Psoas muscle (tissue), 8 donors: ENCODE measurements at places on chromosomes 4 and X. TPM values are rescaled to one million over a fixed set of nuclear protein-coding genes. Genes with fewer than 3 reads are reported as not detected.

DNA sequence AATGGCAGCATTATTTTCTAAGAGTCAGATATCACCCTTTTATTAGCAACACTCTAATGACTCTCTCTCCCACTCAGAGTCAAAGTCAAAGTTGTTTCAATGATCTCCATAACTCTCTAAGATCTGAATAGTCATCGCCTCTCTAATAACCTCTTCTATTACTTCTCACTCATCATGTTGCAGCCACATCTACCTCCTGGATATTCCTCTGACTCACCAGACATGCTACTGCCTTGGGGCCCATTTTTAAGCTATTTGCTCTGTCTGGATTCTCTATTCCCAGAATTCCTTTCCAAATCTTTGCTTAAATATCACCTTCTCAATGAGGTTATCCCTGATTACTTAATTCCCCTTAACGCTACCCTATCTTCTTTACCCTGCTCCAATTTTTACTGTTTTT lies 391.8 kb upstream of the MAGEB16 start:
- DNase-seq: no peak
- no peaks in the 10 kb centered on the region for H3K36me3 ChIP-seq
- no peaks in the 10 kb centered on the region for H3K27me3 ChIP-seq
- H3K4me1 ChIP-seq: no peaks in the 10 kb centered on the region
- H3K4me3 ChIP-seq: no peak overlapping the region

- H3K27me3 ChIP-seq: no peaks in the 10 kb centered on the region
- no peak overlapping the region for H3K27ac ChIP-seq
- H3K4me1 ChIP-seq: no peaks in the 10 kb centered on the region
- H3K4me3 ChIP-seq: no peak overlapping the region
Measured at GRCh38 chrX:10633722-10634121, 13.3 kb upstream of the MID1 start.

DNA sequence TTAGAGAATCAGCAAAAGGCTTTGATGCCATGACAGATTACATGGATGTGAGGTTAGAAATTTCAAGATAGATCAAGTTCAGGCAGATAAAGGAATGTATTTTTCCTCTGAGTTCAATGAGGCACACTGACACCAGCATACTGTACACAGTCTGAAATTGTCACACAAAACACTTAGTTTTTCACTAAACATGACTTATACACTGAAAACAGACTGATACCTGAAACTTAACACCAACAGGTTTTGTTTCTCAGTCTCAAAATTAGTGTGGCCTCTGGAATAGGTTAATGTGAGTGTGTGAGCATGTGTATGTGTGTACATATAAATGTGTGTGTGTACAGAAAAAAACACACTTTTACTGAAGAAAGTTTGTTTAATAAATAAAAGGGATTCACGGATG lies 129.9 kb upstream of the SLITRK2 start:
- no peaks in the 10 kb centered on the region for H3K27me3 ChIP-seq
- no peak overlapping the region for H3K4me3 ChIP-seq
- H3K4me1 ChIP-seq: no peaks in the 10 kb centered on the region
- H3K36me3 ChIP-seq: no peaks in the 10 kb centered on the region

DNA sequence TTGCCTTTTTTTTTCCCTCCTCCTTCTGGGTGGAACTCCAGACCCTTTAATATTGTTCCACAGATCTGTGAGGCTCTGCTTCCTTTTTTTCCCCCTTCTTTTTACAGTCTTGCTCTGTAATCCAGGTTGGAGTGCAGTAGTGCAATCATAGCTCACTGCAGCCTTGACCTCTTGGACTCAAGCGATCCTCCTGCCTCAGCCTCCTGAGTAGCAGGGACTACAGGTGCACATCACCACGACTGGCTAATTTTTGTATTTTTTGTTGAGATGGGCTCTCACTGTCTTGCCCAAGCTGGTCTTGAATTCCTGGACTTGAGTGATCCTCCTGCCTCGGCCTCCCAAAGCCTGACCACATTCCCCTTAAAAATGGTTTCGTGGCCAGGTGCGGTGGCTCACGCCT lies 26.8 kb downstream of the NSD2 start:
- DNase-seq: no peak
- H3K4me3 ChIP-seq: no peak overlapping the region
- H3K36me3 ChIP-seq: peaks cover 24% of the 10 kb centered on the region
- H3K4me1 ChIP-seq: no peaks in the 10 kb centered on the region

DNA sequence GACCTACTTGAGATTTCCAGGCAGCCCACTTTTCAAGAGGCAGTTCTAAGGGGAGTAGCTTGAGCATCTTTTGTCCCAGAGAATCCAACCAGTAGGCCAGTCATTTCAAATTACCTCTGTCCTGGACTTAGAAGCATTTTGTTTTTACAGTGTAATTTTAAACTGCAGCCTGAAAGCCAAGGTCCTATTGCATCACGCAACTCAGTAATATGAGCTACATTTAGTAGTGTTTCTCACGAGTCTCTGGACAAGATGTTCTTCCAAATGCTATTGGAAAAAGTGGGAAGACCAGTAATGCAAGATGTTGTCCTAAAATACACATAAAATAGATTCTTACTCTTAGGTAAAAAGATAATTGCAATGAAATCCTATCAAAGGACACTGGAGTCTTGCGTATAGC lies 182.5 kb upstream of the ARX start:
- no peaks in the 10 kb centered on the region for H3K4me1 ChIP-seq
- no peaks in the 10 kb centered on the region for H3K27me3 ChIP-seq
- H3K36me3 ChIP-seq: no peaks in the 10 kb centered on the region
- peak overlapping the region; percentile 27 for H3K27ac ChIP-seq

GRCh38 chrX:148133105-148133725 lies 152.1 kb downstream of the FMR1NB start:
- no peak overlapping the region for H3K27ac ChIP-seq
- no peak overlapping the region for H3K4me3 ChIP-seq
- no peaks in the 10 kb centered on the region for H3K4me1 ChIP-seq
- no peak for DNase-seq
- no peaks in the 10 kb centered on the region for H3K27me3 ChIP-seq

DNA sequence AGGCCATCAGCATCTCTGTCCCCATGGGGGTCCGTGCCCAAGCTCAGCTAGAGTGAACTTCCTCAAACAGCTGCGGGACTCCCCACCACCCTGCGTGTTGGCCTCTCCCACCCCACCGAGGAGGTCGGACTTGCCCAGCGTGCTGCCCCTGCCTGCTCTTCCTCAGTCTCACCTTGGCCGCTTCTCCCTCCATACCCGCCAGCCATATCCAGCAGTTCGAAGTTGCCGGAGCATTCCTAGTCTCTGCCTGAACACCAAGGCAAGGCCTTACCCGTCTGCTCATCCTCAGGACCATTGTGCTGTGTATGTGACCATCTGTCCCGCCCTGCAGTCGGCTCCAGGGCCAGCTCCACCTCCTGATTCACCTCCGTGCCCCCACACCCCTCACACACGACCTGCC lies 84.5 kb downstream of the WFS1 start:
- no peaks in the 10 kb centered on the region for H3K36me3 ChIP-seq
- no peak overlapping the region for H3K4me3 ChIP-seq
- H3K27ac ChIP-seq: no peak overlapping the region

GRCh38 chr4:1449475-1449832 lies 43.2 kb upstream of the NKX1-1 start:
- no peak overlapping the region for H3K4me3 ChIP-seq
- H3K4me1 ChIP-seq: no peaks in the 10 kb centered on the region
- no peaks in the 10 kb centered on the region for H3K36me3 ChIP-seq

DNA sequence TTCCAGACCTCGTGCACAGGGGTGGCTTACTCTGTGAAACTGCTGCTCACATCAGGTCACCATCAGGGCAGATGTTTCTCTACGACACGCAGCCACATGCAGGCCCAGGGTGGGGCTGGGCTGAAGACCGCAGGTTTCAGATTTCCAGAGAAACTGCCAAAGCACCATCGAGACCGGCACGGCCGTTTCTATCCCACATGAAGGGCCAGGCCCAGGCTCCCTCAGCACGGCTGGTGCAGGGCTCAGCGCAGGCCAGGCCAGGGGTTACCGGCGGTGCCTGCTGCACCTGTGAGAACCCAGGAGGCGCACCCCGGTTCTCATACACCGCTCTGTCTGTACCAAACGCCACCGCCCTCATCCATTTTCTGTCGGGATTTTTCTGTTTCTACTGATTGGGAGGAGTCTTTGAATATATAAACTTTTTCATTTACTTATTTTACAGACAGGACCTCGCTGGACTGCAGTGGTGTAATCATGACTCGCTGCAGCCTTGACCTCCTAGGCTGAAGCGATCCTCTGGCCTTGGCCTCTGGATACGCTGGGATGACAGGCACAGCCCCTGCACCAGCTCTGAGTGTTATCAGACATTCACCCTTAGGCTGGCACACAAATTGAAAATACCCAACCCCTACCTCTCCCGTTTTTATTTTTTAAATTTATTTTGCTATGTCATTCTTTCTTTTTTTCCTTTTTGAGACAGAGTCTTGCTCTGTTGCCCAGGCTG lies 17.1 kb downstream of the CTBP1 start:
- no peak overlapping the region for H3K27ac ChIP-seq
- H3K4me1 ChIP-seq: peaks cover 12% of the 10 kb centered on the region
- H3K27me3 ChIP-seq: no peaks in the 10 kb centered on the region
- peak; percentile 59 for DNase-seq

DNA sequence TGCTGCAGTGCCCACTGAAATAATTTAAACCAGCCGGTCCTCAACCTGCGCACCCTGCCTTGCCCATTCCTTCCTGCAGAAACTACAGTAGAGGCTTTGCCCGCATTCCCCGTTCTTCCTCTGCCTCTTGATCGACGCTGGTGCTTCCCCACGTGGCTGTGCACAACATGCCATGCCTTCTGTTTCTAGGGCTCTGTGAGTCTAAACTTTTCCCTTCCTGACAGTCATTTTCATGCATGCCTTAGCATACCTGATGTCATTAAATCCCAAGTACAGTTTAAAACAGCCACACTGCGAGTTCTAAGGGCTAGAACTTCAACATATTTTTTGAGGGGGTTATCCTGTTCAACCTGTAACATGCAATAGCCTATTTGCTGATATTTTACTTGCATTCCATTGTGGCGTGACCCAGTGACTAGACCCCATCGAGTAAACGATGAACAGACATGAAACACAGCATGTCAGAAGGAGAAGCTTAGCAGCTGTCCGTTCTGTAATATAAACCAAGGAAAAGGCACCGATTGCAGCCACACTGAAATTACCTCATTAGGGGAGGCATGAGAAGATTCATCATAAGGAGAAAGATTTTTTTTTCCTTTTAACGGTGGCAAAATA lies 232.5 kb downstream of the ARHGAP10 start:
- H3K36me3 ChIP-seq: peaks cover 42% of the 10 kb centered on the region
- H3K27ac ChIP-seq: no peak overlapping the region
- H3K27me3 ChIP-seq: no peaks in the 10 kb centered on the region
- H3K4me1 ChIP-seq: peaks cover 13% of the 10 kb centered on the region

DNA sequence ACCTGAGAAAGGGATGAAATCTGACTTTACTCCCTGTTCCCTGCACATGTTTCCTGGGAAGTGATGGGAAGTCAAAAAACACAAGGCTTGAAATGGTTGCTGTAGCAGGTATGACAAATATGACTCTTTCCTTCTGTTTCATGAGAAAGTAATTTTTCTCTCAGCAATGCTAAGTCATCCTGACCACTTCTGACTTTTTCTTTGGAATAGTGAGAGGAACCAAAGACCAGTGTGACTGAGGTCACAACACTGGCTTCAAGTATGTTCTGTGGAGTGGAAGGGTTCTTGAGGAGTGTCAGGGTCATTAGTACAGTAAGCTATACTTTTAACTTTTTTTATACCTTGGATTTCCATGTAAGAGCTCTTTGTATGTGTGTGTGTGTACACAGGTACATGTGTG lies 225.3 kb downstream of the PPP3CA start:
- H3K27ac ChIP-seq: no peak overlapping the region
- H3K27me3 ChIP-seq: no peaks in the 10 kb centered on the region

DNA sequence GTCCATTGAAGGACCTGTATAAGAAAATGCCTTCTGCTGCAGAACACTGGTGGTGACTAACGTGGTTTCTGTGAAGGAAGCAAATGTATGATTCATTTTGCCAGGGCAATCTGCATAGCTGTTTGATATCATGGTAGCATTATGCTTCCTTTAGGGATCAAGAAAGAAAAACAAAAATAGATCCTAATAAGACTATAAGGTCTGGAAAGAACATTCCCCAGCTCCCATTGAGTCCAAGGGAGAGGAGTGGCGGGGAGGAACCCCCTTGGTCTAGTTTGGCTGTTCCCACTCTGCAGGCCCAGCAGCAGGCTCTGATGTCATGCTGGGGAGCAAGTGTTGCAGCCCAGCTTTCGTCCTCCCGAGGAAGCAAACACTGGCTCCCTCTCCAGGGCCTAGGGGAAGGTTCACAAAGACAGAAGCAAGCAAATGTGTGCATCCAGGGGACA lies 154.5 kb upstream of the GALNT7 start:
- H3K4me3 ChIP-seq: no peak overlapping the region
- DNase-seq: no peak
- no peaks in the 10 kb centered on the region for H3K4me1 ChIP-seq
- no peaks in the 10 kb centered on the region for H3K36me3 ChIP-seq
- H3K27ac ChIP-seq: no peak overlapping the region

DMRTC1B gene
- total RNA-seq: not detected

HPSE gene
- total RNA-seq: 0.40 TPM

EBP gene
- total RNA-seq: 8.1 TPM

BANK1 gene
- total RNA-seq: 0.07 TPM

RAB9A gene
- total RNA-seq: 13.2 TPM
